SK-N-MC (cell line): ENCODE measurements at places on chromosomes 16 and 17.

DNA sequence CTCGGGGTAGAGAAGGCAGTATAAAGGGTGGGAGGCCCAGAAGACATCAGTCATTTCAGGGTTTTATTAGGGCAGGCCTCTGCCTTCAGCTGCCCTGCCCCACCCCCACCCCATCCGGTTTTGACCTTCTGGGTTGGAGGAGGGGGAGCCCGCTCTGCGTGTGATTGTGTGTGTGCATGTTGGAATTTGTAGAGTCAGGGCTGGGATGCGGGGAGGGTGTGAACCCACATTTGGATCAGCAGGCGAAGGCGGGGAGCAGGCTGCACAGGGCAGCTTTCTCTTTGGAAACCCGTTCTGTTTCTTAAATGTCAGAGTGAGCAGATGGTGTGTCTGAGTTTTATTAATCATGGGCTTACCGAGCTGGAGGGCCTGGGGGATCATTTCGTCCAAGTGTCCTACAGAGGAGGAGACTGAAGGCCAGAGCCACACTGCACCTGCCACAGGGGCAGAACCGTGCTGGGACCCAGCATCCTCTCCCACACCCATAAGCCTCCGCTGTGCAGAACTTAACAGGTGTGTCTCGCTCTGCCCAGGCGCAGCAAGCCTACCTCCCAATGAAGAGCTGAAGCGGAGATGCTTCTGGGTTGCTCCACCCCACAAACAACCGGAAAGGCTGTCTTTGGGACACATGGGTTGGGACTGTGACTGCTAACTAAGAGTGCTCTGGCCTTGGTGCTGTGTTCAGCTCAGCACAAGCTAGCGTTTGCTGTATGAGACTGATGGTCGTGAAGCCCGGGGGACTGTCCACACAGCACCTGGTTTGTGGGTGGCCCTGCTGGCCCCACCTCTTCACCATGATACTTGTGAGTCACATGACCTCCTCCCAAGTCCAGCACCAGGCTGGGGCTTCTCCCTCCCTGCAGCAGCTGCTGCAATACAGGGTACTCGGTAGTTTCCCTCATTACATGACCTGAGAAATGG lies 70.9 kb upstream of the GSE1 start:
- DNase-seq, result no peak

DNA sequence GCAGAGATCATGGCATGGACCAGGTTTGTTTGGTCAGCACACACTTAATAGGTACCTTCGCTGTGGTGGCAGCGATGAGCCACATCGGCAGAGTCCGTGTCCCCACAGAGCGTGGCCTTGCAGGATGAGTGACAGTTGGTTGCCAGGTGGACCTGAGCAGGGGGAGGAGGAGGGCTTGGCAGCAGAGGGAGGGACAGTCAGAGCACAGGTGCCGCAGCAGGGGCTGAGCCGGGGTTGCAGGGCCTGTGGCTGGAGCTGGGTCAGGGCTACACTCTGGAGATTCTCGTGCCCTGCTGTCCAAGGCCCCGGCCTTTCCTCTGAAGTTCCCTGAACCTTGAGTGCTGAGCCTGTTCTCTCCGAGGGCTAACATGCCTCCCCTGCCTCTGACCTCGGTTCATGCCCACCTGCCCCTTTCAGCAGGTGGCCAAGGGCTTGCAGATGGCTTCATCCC lies 24.8 kb downstream of the POLR3E start:
- DNase-seq, result no peak

- no peak for DNase-seq
These were observed at the start of gene P2RX5 for GRCh38 chr17:3695723-3696411. Gene P2RX5, minus strand, starts transcription at chr17:3696155. Its CDS starts 150 bp downstream, at chr17:3696005.

DNA sequence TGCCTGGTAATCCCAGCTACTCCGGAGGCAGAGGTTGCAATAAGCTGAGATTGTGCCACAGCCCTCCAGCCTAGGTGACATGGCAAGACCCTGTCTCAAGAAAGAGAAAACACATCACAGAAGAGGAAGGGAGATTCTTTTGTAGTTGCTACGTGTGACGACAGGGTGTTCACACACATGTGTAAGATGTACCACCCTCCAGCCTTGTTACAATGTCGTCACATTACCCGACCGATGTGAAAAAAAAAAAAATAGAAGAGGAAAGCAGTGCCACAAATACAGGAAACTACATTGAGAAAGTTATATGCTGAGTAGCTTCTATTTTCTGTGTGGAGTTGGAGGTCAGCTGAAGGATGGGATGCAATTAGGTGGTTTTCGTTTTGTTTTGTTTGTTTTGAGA lies 56.0 kb downstream of the CLUH start:
- no peak for DNase-seq

DNA sequence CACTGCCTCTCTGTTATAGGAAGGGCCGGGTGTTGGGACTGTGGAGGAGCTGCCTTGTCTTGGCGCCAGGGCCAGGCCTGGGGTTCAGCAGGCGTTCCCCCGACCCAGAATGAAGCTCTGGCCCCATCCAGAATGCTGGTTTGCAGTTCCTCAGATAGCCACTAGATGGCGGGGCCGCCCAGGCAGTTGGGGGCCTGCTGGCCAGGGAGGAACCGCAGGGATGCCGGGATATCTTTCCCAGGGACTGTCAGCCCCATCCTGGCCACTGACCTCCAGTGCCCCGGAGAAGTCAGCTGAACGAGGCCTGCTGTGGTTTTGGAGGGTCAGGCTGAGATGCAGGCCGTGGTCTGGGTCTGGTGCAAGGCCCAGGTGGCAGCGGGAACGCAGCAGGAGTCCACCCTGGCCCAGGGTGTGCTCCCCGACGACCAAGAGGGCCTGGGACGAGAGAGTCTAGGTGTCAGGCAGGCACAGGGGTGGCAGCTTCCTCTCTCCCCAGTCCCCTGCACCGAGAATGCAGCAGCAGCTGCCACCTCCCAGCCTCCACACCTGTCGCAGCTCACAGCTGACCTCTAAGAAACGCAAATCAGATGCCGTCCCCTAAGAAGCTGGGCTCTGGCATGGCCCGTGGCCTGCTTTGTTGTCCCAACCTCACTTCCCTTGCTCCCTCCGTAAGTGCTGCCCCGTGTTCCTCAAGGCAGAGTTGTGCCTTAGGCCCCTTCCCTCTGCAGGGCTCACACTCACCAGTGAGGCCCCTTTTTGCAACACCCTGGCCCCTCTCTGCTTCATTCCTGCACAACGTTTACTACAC lies 51.2 kb downstream of the RMI2 start:
- no peak for DNase-seq

- no peak for DNase-seq
These were observed 13.6 kb downstream of the CLEC16A start for GRCh38 chr16:10957771-10958482.

- DNase-seq, result no peak
These were observed 56.3 kb upstream of the KIFC3 start for GRCh38 chr16:57858635-57859034.

DNA sequence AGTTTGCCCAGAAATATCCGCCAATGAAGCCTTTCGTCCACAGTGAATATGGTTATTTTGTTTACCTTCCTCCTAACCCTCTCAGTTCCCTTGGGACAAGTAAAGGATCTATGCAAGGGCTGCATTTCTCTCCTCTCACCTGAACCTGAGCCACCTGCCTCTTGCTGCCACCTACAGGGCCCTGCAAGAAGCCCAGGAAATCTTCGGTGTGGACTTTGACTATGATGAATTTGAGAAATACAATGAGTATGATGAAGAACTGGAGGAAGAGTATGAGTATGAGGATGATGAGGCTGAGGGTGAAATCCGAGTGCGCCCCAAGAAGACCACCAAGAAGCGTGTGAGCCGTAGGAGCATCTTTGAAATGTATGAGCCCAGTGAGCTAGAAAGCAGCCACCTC lies 14.0 kb downstream of the SUPT6H start:
- no peak for DNase-seq

GRCh38 chr16:75065149-75065505 lies 51.5 kb downstream of the LDHD start:
- no peak for DNase-seq

DNA sequence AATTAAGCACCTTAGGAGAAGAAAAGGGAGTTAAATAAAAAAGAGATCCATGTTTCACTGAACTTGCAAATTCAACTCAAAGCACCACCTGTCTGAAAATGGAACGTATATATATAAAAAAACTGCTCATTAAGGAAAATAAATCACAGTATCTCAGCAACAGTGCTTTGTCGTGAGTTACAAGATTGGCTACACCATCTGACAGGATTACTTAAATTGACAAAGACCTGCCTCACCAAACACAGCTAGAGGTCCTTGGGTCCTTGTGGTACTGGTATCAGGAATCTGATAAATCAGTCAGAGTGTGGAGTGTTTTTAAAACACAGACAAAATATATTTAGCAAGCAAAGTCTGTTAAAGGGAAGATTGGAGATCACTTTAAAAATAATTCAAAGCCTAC lies 63.9 kb downstream of the KANSL1 start:
- no peak for DNase-seq

DNA sequence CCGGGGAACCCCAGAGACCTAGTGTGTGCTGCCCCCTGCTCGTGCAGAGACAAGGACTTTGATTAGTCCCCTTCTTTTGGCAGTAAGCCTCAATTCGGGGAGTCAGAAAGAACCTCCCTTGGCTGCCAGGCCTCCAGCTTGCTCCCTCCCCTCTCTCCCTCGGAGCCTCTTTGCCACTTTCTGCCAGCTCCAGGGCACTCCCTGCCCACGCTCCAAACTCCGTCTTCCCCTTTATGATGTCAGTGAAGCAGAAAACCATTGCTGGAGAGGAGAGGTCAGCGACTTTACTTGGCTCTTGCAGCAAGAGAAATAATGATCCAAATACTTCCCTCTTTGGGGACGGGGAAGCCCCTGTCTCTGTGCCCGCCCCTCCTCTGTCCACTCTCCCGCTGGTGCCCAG lies 28.1 kb downstream of the TTYH2 start:
- no peak for DNase-seq

DNA sequence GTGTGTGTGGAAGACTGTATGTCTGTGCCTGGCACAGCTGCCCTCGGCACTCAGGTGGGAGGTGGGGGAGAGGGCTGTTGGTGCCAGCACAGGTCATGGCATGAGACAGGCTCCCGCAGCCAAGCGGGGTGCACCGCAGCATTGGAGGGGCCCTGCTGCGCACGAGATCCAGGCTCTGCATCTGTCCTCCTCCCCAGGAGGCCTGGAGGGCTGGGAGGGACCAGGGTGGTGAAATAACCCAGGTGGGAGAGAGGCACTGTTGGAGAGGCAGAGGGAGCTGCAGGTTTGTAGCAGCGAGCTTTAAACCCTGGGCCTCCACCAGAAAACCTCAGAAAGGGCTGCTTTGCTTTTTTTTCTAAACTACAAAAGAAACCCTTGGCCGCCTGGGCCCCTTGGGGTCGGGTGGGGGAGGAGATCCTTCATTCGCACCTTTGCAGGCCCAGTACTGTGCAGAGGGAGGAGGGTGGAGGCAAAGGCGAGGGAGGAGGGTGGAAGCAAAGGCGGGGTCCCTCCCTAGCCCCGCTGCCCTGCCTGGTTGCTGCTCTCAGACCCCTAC lies 241.7 kb downstream of the SEC14L1 start:
- no peak for DNase-seq

GRCh38 chr17:47176389-47176826 lies 12.7 kb downstream of the CDC27 start:
- no peak for DNase-seq

GRCh38 chr17:15307710-15308111 lies 33.7 kb downstream of the TEKT3 start:
- no peak for DNase-seq

DNA sequence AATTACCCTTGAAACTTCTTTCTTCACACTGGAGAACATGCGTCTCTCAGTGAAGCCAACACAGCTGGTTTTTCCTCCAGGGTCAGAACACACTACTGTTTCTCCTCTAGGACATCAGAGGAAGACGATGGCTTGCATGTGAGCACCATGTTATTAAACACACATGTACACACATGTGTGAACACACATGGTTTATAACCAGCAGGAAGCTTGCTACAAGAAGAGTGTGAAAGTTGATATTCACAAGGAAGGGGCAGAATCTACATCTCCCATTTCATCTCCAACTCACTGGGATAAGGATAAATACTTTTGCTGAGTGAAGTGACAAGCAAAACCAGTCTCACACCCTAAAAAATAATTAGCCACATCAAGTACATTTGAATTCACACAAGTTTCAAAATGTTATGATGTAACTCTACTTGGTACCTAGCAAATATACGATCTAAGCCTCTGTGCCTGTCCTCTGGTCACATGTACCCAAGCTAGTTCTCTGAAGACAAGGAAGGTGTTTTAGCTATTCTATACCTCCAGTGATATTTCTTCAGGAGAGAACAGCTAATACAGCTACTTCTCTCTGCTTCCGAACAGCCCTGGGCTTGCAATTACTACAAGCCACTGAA lies 127.7 kb downstream of the PARN start:
- no peak for DNase-seq

- no peak for DNase-seq
These were observed 1.0 kb downstream of the ITGA3 start for GRCh38 chr17:50056961-50057330.

- no peak for DNase-seq
These were observed 157.3 kb downstream of the CDH13 start for GRCh38 chr16:82783933-82784572.

DNA sequence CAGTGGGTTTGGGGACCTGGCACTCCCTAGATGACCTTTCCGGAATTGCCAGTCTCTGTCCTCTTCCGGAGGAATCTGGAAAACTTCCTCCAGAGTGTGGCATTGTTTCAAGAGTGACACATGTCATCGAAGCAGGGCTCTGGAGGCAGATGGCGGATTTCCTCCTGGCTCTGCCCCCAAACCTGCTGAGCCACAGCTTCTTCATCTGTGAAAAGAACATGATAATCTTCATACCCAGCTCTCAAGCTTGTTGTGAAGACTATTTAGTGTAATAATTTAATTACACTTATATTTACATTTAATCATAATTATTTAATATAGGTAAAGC lies 19.7 kb upstream of the TEX2 start:
- DNase-seq, result no peak

GRCh38 chr17:33113276-33113990 lies 121.8 kb downstream of the SPACA3 start:
- no peak for DNase-seq

DNA sequence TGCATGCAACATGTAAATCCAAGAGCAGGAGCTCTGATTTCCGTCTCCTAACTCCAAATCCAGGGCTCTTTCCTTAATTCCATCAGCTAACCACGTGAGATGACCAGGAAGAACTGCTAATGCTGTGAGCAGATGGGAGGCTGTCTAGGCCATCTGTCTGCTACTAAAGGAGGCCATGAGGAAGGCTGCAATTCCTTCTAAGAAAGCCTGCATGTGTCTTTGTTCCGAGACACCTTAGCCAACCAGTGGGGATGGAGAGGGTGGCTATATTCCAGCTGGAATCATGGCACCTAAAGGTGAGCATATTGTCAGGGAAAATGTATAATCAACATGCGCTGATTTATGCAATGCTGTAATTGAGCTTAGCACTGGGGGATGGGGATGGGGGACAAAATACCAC lies 267.2 kb upstream of the CDH5 start:
- no peak for DNase-seq
